AG09309 (cell line): ENCODE measurements at places on chromosomes 12 and 14.

DNA sequence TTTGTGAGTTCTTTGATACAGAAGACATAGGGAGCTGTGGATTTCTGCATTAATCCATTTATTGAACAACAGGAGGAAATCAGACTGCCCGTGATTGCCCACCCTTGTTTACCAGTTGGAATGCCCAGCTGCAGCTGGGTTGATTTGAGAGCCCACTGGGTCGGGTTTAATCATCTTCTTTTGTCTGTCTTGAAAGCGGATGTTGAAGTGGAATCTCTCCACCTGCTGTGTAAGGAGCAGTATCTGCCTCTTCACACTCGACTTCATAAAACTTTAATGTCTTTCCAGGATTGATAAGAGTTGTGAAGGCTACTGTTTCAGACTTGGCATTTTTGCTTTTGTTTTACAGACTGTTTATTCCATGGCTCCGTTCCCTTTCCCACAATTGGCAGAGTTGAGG, 39.9 kb downstream of the TBC1D30 start:
- no peak for DNase-seq

GRCh38 chr12:131506426-131506825, 204.5 kb upstream of the SFSWAP start:
- DNase-seq: no peak

DNA sequence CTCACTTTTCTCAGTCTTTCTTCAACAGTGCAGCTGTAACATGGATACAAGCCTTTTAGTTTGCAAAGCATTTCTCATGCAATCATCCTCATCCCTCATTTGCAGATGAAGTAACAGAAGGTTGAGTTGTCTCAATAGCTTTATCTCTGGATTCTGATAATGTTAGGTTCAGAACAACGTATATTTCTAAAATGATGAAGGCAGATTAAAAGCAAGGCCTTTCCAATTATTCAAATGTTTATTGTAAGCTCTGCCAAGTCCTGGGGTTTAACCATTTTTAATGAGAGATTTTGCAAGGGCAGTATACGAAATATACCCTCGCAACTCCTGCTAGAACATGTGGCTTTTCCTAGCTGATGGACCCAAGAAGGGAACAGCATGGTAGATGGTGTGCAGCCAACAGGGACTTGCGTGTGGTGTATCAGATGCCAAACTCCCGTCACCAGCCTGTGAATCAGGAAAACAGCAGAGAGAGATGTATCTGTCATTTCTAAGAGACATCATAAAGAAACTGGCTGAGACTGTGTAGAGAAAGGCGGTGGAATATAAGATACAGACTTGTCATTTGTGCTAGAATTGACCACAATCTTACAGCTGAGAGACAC, 319.7 kb downstream of the MED13L start:
- DNase-seq: no peak

DNA sequence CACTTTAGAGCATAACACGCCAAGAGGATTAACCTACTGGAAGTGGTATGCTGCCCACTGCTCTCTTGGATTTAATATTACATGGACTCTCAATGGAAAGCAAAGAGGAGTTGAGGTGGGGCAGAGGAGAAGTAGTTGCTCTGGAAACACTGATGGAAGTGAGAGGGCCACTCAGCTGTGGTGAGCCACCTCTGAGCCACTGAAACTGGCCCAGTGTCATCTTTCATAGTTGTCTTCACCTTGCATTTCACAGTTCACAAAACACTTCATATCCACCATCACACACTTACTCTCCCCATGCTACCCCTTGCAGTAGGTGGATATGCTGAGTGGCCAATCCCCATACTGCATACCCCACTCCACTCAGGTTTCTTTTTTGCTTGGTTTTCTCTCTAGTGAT, 12.2 kb upstream of the PCED1B start:
- DNase-seq: no peak

- no peak for DNase-seq
Measured at GRCh38 chr12:54358191-54358944, 5.9 kb downstream of the GPR84 start.

DNA sequence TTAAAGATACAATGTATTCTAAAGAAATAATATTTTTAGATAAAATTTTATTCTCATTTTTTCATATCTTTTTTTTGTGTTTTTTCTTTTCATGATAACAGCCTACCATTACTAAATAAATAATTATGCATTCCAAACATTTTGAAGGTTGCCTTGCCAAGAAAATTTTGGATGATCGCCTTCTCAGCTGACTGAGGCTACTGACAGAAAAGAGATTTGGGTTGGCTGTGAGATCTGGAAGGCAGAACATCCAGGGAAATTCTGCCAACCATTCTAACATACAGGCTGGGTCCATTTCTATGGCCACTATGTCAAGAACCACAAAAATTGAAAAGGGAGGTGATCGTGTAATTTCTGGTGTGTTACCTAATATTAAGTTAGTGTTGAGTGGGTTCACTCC, 48.1 kb downstream of the GALNT8 start:
- no peak for DNase-seq

DNA sequence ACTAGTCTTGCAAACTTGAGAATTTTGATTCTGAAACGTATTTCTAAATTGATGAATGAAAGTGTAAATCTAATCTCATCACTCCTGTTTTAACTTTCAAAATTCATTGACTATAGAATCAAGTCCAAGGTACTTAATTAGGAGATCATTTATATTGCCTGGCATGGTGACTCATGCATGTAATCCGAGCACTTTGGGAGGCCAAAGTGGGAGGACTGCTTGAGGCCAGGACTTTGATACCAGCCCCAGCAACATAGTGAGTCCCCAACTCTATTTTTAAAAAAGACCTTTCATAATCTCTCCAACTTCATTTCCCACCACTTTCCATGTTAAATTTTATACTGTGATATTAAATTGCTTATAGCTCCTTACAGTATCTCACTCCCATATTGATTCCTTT, 3.0 kb upstream of the MIPOL1 start:
- DNase-seq: no peak

DNA sequence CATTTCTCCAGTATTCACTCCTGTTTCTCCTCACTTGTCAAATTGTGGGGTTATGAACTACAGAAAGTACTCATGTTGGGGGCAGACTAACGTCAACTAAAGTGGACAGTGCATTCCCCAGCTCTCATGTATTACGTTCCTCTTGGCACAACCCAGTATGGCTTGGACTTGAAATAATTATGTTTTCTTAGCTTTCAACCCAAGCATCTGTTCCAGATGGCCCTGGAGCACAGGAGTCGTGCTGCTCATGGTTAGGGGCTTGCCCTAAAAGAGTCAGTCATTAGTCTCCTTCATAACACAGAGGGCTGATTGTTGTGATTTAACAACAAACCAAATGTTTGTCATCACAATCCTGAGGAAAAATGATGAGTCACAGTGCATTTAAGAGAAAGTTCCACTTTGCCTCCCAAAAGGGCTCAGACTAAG, 154.4 kb downstream of the RPAP3 start:
- DNase-seq: peak; percentile 13

- DNase-seq: peak; percentile 93
Measured at GRCh38 chr14:92649934-92650545, 98.4 kb downstream of the LGMN start.

DNA sequence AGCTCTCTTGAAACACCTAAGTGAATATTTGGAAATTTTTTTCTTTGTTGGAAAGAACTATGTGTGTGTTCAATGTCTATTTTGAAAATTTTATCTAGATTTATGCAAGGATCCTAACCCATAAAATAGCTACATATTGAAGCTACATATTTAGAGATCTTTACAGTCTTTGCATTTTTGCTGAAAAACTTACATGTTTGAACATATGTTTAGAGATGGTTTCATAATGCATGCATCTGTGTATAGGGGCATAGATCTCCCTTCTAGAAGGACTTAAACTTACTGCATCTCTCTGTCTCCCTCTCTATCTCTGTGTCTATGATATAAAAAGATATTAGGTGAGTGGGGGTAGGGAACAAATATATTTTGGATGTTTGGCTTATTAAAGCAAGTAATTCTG, 8.2 kb upstream of the HOXC4 start:
- no peak for DNase-seq

DNA sequence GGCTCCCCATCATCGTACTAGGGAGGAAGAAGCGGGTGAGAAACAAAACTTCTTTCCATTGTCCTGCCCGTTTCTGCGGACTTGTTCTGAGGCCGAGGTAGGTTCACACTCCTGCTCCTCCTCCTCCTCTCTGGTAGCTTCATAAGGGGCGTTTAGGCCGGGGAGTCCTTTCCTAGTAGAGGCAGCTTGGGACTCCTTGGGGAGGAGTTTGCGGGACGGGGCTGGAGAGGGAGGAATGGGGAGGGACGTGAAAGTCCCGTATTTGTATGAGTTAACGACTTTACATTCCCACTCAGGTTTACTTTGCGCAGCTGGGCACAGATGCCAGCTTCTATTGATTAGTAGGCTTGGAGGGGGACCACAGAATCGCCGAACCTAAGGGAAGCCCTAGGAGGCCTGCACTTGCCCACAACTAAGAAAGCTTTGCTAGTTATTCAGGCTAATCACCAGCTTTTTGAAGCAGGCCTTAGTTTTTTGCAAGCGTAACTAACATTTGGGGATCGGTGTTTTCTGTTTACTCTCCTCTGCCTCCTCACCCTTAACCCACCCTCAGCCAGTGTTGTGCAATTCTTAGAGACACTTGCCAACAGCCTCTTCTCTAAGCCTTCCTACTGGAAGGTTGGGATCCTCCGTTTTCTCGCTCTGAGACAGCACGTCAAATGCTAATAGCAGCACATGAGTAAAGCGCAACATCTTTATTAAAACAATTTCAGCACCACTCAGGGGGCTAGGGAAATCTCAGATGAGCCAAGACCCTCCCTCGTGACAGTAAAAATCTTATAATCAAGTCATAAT, 499 bp downstream of the RNASE4 start:
- peak; percentile 8 for DNase-seq

DNA sequence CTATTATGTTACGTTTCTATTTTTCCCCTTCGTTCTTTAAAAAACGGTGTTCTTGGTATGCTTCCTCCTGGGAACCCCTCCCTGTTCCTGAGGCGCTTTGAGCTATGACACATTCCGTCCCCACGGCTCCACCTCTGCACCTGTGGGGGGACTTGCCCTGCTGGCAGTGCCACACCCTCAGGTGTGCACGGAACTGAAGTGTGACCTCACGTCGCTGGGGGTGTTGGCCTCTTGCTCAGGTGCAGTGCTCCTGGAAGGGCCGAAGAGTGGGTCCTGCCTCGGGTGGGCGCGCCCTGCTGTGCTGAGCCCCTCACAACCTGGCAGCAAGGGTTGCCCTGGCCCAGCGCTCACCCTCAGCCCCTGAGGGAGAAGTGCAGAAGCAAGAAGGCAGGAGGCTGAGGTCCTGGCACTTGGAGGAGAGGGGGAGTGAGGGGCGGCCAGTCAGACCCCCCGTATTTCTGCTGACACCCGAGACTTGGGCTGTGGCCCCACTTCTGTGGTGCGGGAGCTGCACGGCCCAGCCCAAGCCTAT, 4.9 kb downstream of the AMN start:
- DNase-seq: no peak

DNA sequence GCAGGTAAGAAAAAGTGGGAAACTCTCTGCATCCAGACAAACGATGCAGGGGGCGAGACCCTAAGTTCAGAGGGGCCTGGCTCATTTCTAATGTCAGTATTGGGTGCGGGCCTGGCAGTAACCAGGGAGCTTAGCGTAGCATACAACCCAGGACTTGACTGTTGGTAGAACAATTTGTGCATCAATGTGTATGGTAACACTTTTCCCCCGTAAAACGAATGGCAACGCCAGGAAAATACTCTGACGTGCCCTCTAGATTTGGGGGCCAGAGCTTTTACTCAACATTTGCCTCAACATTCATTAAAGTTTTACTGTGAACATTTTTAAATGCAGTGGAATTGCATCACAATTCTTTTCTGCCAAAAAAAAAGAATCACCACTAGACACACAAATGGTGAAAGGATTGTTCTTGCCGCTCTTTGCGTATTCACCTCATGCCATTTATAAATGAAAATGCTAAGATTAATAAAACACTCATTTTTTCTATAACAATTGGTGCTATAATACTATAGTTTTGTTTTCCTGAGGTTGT, 867 bp downstream of the RHOJ start:
- no peak for DNase-seq

DNA sequence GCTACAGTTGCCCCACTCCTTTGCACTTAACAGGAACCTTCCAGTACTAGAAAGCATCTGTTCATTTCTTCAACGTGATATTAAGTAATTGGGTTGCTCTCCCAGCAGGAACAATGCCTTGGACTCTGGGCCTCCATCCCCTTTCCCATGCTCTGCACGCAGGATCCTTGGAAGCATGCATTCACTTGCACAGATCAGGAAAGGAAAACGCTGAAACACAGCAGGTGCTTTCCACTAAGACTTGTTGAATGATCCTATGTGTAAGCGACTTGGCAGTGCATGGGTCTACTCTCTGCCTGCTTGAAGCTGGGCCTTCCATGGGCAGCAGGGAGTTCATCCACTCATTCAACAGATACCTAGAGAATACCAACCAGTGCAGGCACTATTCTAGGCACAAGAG, 2.3 kb downstream of the LTBP2 start:
- DNase-seq: no peak

- peak; percentile 76 for DNase-seq
Measured at GRCh38 chr14:58280954-58281787, 17.2 kb upstream of the ARID4A start.

DNA sequence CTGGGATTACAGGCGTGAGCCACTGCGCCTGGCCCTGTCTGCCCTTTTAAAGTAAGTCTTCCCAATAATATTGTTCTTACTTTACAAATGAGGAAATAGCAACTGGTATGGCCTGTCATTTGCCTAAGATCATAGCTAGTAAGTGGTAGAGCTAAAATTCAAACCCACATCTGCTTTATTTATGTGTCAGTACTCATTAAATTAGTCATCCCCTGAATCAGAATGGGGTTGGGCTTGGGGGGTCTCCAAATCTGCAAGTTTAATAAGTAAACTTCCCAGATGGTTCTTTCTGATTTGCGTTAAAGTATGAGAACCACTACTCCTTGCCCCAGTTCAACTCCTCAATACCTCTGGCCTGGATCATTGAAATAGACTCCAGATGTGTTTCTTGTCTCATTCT, 96.2 kb downstream of the FAR2 start:
- peak; percentile 81 for DNase-seq

DNA sequence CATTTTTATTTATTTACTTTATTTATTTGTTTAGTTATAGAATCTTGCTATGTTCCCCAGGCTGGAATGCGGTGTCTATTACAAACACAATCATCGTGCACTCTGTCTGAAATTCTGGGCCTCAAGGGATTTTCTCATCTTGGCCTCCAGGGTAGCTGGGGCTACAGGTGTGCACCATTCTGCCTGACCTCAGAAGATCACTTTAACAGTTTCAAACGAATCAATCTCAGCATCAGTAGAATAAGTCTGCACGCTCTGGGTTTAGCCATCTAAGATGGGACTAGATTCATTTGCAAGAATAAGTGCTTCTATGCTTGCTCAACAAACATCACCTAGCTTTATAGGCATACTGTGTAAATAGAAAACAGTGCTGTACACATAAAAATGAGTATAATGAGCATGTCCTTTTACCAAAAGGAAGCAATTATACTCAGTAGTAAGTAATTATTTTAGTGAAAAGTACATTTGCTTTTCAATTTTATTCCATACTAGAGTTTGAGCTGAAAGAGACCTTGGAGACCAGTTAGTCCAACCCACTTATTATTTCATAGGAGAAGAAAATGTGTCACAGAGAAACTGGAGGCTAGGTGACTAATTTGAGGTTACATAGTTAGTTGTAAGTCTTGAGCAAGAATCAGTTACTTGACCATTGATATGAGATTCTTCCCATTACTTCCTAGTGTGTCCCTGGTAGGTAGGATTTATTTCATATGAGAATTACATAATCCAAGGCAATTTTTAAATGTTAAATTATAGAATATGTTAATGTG, 456.5 kb upstream of the LMO3 start:
- DNase-seq: no peak
